ENCODE measurements at places on chromosomes 3 and 15. TPM values are rescaled to one million over a fixed set of nuclear protein-coding genes. Genes with fewer than 3 reads are reported as not detected.

The C3orf22 gene
- total RNA-seq: not detected

The SACM1L gene
- 13.7 TPM for total RNA-seq

The ALS2CL gene
- 0.20 TPM for total RNA-seq

The ARHGAP31 gene
- not detected for total RNA-seq

The PCOLCE2 gene
- total RNA-seq: 36.6 TPM

The CPA3 gene
- total RNA-seq: not detected

- DNase-seq: no peak
Observed at GRCh38 chr3:186888569-186888968, 41.8 kb upstream of the ST6GAL1 start.

DNA sequence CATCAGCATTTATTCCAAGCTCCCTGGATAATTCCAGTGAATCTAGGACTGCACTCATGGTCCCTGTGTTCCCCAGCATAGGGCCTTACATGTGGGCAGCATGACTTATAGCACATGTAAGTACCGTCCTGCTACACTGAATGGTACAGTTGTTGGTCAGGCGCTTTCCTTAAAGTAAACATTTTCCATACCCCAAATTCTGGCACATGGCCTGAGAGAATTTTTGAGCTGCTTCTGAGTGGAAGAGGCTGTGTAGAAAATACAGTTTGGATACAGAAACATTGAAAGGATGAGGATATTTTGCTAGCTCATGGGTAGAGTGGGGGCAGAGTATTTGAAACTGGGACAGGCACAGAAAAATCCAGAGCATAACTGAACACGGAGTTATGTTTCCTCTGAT is 27.6 kb downstream of the CORO2B start:
- no peak for DNase-seq

- no peak for DNase-seq
Observed at GRCh38 chr3:99896482-99896881, 78.8 kb downstream of the CMSS1 start.

- no peak for DNase-seq
Observed at GRCh38 chr3:123722021-123722420, 137.2 kb upstream of the HACD2 start.

DNA sequence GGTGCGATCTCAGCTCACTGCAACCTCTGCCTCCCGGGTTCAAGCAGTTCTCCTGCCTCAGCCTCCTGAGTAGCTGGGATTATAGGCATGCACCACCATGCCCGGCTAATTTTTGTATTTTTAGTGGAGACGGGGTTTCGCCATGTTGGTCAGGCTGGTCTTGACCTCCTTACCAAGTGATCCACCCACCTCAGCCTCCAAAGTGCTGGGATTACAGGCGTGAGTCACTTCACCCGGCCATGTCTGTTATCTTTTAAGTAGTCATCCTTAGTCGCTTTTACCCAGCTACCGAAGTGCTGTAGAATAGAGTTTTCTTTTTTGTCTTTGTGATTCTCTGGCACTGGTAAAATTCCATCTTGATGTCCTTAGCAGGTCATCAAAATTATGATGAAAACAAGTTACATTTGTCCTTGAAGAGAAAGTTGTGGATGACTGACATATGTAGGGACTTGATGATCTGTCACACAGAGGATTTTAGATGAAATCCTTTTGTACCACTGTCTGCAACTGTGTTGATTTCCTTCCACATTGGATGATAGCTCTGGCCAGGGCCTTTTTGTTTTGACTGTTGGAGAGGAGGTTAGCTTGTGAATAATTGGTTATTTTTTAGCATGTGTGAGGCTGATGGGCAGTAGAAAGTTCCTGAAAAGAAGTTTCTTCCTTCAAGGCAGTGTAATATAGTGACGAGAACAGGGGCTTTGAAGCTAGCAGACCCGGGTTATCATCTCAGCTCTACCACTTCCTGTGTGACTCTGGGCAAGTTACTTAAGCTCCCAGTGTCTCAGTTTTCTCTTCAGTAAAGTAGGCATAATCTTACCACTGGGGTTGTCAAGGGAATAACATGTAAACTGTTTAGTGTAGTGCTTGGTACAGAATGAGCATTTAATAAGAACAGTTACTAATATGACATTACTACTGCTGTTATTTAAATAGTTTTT is 18.8 kb downstream of the ATG7 start:
- DNase-seq: no peak

DNA sequence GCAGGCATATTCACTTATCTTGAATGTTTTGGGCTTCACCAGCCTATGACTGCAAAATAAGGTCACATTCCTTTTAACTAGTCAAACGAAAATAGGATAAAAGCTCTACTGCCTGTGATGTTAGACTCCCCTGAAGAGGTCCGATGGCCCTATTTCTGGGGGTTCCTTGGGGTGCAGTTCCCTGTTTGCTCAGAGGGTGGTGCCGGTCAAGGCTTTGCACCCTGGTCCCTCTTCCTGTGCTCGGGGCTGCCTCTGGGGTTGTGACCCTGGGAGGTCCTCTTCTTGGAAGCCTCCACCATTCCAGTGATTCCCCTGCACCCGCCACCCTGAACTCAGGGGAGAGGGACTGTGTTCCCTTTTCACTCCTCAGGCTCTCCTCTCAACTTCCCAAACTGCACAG is 86.7 kb upstream of the ANKRD34C start:
- no peak for DNase-seq

DNA sequence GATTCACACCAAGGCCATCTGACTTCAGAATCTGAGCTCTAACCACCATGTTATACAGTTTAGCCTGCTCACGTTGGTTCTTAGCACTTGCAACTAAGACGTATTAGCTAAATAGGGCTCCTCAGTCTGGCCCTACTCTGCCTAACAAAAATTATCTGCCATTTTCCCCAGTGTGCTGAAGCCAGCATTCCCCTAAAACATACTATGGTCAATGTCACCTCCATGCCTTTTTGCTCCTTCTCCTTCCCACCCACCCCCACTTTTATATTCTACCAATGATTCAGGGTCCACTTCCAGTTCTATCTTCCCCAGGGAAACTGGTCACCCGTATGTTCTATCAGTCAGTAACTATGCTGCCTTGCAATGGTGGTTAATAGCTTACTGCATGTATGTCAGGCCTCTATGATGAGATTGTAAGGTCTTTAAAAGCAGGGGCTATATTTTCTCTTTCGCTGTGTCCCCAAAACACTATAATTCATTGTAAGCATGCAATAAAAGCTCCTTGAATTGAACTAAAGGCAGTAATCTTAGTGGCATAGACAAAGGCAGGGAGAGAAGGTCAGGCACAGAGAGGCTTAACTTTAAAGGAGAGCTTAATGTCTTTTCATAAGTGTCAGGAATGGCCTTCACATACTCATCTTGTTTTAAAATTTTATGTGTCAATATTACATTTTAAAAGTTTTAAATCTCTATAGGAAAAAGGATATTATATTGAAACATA is 23.3 kb downstream of the POPDC2 start:
- DNase-seq: no peak

DNA sequence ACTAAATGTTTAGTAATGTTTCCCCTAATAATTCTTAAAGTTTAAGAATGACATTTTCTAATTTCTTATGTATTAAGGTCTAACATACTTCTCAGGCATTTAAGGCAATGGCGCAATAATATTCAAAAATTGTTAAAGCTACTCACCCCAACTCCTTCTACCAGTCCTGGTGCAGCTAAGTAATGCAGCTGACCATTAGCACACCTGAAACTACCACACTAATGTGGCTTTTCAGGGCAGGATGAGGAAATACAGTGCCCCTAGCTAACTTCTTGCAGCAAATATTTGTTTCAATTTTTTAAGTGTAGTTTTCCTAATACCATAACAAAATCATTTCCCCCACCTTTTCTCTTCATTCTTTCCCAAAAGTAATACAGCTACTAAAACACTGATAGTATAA is 827.7 kb downstream of the FHIT start:
- no peak for DNase-seq

DNA sequence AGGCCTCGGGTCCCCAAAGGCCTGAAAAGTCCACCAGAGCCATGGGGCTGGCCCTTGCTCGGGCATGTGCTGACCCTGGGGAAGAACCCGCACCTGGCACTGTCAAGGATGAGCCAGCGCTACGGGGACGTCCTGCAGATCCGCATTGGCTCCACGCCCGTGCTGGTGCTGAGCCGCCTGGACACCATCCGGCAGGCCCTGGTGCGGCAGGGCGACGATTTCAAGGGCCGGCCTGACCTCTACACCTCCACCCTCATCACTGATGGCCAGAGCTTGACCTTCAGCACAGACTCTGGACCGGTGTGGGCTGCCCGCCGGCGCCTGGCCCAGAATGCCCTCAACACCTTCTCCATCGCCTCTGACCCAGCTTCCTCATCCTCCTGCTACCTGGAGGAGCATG is 1.2 kb downstream of the CYP1A2 start:
- no peak for DNase-seq

DNA sequence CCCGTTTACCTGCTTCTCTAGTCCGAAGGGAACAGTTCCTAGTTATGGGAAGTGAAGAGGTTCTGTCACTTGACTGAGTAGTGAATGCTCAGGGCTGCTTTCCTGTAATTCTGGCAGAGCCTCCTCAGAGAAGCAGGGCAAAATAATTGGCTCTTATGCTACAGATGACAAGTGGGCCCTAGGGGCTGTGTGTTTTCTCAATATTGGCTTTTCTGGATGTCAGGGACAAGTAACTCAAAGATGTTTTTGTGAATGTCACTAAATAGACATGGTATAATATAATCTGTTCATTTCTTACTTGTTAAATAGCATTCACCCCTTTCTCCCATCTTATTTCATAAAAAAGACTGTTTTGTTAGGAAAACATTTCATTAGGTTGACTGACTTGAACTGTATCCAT is 40.1 kb downstream of the SGO1 start:
- DNase-seq: no peak

GRCh38 chr3:112090887-112091586 is 4.8 kb downstream of the C3orf52 start:
- no peak for DNase-seq

DNA sequence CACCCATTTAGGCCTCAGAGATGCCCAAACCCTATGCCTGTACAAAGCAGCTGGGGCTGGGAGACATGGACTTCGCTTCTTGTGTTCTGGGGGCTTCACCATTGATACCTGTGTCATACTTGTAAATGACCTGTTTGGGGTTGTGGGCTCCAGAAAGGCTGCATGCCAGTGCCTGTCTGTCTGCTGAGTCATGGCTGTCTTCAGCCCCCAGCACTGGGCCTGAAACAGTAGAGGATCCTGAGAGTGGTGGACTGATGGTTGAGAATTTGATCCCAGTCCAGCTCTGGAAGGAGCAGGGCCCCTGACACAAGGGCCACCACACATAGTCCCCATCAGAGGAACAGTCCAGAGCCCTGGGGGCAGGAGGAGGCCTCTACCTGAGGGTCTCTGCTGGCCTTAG is 24.6 kb upstream of the APEH start:
- DNase-seq: no peak

All from G401 (cell line).